Activated CD8-positive, alpha-beta memory T cell treated with anti-CD3 and anti-CD28 coated beads for 1 hour (primary cell): ENCODE measurements at places on chromosomes 16 and 17.

DNA sequence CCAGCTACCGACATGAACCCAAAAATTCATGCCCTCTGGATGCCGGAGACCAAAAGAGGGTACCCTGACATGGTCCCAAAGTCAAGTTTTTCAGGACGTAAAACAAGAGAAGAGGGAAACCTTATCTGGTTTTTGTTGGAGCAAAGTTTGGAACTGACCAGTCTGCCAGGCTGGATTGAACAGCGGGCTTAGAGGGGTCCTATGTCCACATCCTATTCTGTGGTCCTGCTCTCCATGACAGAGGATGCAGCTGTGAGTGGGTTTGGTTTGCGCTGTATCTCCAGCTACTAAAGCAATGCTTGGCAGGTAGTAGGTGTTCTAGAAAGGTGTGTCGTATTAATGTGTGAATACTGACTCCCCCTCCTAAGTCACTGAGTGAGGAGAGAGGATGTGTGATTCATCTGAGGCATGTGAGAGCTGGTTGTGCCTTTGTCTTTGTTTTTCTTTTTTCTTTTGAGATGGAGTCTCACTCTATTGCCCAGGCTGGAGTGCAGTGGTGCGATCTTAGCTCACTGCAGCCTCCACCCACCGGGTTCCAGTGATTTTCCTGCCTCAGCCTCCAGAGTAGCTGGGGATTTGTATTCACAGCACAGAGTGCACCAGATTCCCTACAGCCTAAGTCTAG is 31.0 kb downstream of the PMM2 start:
- DNase-seq = no peak

DNA sequence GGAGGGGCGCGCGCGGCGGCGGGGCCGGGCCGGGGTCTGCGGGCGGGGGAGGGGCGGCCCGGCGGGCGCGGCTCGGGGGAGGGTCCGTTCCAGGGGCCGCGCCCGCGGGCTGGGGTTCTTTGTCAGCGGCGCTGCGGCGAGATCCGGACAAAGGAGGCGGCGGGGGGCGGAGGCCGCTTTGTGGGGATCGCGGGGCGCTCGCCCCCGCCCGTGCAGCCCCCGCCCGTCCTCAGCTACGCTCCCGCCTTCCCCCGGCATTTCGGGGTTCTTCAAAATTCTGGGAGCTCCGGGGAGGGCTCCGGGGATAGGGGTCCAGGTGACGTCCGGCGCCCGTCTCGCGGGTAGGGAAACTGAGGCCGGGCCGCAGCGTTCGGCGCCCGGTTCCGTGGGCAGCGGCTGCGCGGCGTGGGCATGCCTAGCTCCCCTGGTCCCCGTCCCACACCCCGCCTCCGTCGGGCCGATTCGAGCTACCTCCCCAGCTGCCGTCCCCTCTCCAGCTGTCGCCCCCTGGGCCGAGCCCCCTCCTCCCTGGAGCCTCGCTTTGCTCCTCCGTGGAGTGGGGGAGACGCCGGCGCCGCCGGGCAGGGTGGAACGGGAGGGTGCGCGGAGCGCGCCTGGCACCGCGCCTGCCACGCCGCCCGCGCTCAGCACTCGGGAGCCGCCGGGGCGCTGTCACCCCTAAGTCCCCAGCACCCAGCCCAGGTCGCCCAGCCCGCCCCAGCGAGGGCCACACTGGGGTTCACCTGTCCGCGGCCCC is 546 bp downstream of the SNN start:
- DNase-seq = no peak

- peak; percentile 74 for DNase-seq
These were observed 18.4 kb upstream of the ZFP90 start for GRCh38 chr16:68520649-68521086.

DNA sequence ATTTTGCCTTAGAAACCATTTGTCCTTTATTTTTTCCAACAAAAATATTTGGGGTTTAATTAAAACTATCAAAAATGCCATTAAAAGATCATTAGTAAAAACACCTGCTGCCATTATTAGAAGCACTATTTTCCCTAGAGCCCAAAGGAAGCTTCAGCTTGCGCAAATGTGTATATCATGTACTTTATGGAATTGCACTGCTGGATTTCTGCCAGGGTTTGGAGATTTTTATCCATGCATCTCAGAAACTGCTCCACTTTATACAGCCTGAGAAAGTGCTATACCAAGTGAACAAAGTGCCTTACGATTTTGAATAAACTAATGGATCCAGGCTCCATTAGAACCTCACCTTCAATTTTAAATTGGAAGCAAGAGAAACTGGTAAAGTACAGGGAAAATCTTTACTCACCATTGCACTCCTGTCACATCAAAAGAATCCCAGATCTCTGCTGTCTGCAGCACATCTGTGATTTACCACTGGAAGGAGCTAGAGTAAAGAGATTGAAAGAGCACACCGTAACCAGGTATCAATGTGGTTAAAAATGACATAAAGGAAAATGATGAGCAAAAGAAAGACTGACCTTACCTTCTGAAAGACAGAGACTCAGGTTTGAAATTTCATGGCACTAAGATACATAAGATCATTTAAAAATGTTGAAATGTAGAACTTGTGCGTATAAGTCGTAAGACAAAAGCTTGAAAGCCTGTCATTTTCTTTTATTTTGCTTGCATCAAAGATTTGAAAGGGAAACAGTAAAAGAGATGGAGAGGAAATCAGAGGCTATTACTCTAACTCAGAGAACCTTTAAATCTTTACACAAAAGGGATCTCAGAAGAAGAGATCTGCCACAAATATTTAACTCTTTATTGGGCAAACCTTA is 678.1 kb upstream of the GOT2 start:
- no peak for DNase-seq

GRCh38 chr17:55774846-55775271 is 24.0 kb downstream of the PCTP start:
- DNase-seq = no peak

DNA sequence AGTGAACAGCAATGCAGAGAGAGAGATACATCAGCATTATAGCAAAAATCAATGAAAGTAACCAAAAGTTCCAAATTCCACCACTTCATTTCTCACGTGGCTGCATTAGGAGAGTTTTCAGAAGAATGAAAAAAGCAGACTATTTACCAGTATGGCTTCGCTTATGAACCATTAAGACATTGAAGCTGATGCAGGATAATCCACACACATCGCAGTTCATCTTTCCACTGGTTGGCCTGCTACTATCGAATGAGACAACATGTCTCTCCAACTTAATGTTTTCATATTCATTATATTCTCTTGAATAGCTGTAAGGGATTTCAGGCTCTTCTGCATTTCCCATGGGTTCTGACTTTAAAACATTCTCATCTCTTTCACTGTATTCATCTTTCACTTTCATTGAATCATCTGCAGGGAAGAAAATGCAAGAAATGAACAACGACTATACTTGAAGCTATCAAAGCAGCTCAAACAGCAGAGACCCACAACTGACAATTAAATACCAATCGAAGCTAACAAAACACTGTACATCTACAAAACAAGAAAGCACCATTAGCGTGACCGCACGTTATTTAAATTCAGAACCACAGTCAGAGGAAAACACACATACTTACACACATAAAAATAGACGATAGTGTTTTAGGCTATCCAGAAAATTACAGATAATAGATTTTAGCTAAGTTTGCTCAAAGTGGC is 54.9 kb downstream of the GRB7 start:
- no peak for DNase-seq

DNA sequence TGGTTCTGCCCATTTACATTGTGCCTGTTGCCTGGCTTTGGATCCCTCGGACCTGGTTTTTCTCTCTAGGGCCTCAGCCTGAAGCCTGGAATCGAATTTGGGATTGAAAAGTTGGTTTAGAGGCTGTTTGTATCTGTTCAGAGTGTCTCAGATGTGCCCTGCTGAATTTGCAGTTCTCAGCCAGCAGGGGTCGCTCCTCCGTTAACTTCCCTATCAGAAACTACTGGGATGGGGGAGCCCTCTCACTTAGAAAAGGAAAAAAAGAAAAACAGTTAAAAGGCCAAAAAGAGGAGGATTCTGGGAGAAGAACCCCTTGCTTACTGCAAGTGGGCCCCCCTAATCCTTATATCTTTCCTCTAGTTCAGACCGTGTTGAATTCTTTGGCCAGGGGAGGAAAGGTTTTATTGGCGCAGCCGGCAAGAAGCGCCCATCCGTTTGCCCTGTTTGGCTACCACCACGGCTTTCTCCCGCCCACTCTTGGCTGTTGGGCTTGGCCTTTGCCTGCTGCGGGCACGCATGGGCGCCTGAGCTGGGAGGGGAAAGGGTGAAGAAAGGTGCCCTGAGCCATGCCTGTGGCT is 8.7 kb downstream of the FZD2 start:
- DNase-seq = no peak
